HCEC 1CT (cell line): ENCODE measurements at places on chromosomes 4 and X.
A peak's percentile ranks its signal among the peaks of the same experiment; 100 is the strongest.

DNA sequence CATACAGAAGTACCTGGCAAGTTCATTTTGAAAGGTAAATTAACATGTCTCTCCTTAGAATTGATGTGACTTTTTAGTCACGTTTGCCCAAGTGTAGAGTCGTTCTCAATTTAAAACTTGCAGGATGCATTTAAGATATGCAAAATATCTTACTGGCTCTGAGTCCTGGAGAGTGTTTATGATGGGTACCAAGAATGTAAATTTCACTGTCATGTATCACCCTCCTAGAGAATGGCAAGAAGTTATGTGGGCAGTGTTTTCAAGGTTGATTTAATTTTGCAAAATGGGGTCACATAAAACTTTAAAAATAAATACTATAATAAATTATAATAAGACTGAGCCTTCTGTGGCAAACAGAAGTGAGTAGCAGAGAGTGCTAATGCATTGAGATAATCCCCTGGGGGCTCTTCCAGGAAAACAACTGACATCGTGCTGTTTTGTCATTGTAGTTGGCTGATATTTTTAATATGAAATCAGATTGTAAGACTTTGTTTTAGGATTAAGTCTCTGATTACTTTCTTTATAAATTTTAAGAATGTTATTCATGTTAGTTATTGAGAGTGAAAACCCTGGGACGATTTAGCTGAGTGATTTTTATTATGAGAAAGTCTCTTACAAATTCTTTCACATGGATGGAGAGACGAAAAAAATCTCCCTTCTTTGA is 103.0 kb downstream of the AFF1 start:
- DNase-seq = no peak

DNA sequence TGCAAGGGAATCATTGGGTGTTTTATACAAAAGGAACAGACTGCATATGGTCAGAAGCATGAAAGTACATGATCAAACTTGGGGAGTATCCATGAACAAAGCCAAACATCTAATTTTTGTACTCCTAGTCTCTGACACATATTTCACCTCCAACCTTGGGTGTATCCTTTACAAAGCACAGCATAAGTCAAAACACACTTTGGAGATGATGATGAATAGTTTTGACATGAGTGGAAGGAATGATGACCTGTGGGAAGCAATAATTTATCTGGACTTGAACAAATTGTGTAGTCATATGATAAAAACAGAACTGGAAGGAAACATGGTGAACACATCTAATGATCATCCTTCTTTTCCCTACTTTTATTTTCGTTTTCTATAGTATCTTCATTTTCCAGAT is 108.7 kb upstream of the PLS3 start:
- DNase-seq = peak; percentile 34

- DNase-seq = no peak
Measured at GRCh38 chr4:123248085-123248659, 148.4 kb upstream of the SPRY1 start.

DNA sequence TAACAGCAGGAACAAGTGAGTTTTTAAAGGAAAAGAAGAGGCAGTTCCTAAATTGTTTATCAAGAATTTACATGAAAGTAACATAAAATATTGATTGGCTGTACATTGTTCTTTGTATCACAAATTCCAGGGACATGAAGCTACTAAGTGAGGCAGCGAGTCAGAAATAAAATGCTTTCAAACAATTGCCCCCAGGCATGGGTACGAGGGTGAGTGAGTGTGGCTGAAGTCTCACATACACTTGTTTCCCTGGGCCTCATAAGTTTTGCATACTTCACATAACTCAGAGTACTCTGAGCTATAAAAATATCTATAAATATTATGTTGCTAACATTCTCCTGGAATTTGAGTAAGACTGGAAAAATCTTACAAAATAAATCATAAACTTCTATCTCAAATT is 511.6 kb upstream of the PRKX start:
- no peak for DNase-seq

DNA sequence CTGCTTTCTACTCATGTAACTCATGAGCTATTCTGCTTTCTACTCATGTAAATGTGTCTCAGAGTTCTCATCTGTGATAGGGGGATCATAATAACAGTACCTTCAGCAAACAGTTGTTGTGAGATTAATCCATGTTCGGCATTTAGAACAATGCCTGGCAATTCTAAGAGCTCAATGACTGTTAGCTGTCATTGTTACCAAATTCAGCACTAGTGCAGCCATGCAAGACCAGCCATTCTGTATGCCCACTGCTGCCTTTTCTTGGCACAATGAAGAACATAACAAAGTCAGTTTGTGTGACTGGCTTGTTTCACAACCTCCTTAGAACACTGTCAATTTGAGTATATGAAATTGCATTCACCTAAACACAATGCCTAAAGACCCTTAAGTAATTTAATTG is 163.2 kb downstream of the ANK2 start:
- no peak for DNase-seq

- DNase-seq = no peak
Measured at GRCh38 chrX:50036426-50036825, 114.0 kb downstream of the CLCN5 start.

GRCh38 chr4:69735119-69735518 is 25.3 kb downstream of the SULT1B1 start:
- no peak for DNase-seq
